ENCODE measurements at places on chromosomes 1 and 21.

- DNase-seq = no peak
These were observed 30.3 kb upstream of the C1QA start for GRCh38 chr1:22606161-22606560.

GRCh38 chr1:77830946-77831345 lies 51.5 kb downstream of the MIGA1 start:
- no peak for DNase-seq

- DNase-seq = no peak
These were observed 210.6 kb upstream of the ADGRL2 start for GRCh38 chr1:81590171-81590570.

DNA sequence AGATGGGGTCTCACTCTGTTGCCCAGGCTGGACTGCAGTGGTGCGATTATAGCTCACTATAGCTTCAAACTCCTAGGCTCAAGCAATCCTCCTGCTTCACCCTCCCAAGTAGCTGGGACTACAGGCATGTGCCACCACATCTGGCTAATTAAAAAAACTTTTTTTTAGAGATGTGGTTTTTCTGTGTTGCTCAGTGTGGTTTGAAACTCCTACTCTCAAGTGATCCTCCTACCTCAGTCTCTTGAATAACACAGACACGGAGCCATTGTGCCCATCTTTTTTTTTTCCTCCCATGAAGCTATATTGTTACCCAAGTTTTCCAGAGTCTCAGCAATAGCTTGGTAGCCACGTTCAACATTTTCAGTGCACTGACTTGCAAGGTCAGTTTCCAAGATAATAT lies 2.7 kb downstream of the GIPC2 start:
- no peak for DNase-seq

- no peak for DNase-seq
These were observed 87.7 kb downstream of the OLFM3 start for GRCh38 chr1:101908980-101909379.

DNA sequence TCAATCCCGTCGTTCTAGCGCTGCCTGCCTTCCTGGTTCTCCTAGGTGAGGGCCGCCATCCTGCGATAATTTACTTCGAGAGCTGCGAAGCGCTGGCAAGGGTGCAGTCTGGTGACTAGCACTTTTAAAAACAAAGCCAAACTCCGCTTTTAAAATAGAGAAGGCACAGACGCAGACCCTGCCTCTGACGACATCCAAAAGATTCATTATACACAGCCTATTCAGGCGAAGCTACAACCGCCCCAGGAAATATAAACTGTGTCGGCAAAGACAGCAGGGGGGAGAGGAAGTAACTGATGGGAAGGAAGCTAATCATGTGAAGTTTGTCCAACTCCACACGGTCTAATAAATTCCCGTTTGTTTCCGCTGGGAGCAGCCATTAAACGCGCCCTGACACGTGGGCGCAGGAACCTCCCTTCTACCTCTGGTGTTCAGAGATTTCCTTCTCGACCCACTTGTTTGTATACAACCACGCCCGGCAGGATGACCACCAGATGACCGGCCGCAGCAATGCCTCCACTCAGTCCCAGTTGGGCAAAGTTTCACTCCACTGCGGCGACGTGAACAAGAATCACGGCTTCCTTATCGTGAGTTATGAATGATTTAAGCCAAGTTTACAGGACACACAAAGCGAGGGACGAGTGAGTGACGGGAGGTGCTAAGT lies 1.3 kb downstream of the GNG12 start:
- DNase-seq = peak; percentile 40

DNA sequence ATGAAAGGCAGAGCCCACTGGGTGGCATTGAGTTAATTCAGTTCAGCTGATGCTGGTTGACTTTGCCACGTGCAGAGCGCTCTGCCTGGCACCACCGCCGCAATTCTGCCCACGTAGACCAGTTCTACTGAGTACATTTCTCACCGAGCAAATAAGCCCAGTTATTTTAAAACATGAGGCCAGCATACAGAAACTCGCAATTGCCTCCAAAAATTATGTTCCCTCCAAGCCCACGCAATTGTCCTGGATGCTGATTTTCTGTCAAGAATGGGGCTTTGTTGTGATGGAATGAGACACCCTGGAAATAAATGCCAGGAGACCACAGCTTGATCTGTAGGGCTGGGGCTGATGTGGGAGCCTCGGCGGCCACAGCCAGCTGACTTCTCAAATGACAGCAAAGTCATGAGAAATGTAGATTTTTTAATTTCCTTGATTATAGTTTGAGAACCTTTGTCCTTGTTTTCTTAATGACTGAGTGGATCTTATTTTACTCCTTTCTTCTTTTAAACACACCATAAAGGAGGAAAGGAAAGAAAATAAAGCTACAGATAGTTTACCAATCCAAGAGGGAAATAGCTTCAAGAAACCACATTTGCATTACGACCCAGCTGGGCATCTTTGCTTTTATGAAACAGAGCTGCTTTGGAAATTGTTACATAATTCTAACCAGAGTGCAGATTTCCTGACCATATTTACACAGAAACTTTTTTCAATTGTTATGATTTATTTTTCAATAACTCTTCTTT lies 11.6 kb upstream of the PARP1 start:
- no peak for DNase-seq

DNA sequence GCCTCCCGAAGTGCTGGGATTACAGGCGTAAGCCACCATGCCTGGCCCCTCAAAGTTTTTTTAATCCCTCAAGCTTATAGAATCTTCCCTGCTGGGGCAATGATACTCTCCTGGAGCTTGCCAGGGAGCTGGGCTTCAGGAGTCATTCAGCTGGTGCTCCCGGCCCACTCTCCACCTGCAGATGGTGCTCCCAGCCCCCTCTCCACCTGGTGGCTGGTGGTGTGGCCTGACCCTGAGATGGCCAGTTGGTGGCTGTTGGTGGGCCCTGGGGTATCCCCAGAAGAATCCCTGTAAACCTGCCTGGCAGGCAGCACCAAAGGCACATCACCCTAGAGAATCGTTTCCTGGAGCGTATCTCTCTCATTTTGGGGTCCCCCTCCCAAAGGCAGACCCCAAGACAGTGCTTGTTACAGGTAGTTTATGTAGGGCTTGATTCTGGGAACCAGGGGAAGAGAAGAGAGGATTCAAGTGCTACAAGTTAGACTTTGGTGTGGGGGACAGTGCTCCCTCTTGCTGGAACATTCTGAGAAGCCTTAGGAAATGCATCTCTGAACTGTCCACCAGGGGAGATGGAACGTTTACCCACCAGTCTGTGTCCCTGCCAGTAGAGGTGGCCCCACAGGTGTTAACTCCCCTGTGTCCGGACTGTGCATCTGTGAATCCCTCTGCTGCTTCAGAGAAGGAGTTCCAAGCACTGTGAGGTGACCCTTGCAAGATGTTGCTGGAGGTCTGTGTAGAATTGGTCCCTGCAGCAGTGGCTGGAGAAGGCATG lies 29.1 kb upstream of the ACTL8 start:
- no peak for DNase-seq

GRCh38 chr1:100810360-100810759 lies 84.3 kb downstream of the EXTL2 start:
- DNase-seq = no peak

DNA sequence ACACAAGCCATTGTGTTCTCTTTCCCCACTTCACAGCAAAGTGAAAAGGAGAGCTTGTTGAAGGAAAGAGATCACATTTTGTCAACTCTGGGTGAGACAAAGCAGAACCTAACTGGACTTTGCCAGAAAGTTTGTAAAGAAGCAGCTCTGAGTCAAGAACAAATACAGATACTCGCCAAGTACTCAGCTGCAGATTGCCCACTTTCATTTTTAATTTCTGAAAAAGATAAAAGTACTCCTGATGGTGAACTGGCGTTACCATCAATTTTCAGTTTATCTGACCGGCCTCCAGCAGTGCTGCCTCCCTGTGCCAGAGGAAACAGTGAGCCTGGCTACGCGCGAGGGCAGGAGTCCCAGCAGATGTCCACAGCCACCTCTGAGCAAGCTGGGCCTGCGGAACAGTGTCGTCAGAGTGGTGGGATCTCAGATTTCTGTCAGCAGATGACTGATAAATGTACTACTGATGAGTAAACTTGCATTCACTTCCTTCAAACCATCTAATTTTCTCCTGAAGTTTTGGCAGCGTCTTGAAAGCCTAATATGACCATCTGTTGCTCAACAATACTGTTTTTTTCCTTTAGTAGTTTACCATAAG lies 43.7 kb downstream of the BACH1 start:
- no peak for DNase-seq

DNA sequence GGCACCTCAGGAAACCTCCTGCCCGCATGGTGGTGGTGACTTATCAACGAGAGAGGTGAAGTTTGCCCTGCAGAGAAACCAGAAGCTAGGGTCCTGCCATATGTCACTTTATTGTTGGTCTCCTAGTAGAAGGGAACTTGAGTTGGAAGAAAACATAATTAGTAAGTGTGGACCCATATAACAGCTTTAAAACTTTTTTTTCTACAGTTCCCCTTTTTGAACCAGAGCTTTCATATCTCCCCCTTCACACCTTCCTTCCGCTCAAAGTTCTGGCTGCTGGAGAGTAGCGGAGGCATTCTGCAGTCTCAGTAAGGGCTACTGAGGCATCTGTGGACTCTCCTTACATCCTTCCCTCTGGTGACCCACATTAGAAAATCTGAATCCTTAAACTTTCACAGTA lies 48.9 kb downstream of the PHC2 start:
- DNase-seq = no peak

GRCh38 chr1:51518033-51518585 lies 957 bp downstream of the EPS15 start:
- no peak for DNase-seq

- no peak for DNase-seq
These were observed 46.6 kb upstream of the RGS2 start for GRCh38 chr1:192762265-192762664.

- no peak for DNase-seq
These were observed 43.2 kb upstream of the ACTL8 start for GRCh38 chr1:17711941-17712340.

DNA sequence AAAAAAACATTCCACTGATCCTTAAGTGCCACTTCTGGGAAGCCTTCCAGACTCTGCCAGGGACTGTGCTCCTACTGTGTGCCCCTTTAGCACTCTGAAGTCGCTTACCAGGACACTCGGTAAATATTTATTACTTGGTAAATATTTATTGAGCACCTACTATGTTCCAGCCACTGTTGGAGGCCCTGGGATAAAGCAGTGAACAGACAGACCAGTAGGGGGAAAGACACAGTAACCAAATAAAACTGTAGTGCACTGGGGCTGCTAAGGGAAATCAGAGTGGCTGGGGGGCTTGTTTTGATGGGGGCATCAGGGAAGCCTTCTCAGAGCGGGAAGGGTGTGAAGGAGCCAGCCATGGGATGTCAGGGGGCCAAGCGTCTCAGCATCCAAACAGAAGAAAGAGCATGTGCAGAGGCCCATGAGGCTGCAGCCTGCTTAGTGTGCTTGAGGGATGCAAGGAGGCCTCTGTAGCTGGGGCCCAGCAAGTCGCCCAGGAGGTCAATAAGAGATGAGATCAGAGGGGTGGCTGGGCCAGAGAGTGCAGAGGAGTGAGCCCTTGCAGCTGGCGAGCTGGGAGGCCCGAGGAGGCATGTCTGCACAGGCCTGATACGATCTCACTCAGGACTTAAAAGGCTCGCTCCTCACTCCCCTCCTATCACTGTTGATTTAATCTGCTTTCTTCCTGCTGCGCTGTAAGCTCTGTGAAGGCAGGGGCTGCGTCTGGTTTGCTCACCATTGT lies 28.6 kb downstream of the KAZN start:
- no peak for DNase-seq

DNA sequence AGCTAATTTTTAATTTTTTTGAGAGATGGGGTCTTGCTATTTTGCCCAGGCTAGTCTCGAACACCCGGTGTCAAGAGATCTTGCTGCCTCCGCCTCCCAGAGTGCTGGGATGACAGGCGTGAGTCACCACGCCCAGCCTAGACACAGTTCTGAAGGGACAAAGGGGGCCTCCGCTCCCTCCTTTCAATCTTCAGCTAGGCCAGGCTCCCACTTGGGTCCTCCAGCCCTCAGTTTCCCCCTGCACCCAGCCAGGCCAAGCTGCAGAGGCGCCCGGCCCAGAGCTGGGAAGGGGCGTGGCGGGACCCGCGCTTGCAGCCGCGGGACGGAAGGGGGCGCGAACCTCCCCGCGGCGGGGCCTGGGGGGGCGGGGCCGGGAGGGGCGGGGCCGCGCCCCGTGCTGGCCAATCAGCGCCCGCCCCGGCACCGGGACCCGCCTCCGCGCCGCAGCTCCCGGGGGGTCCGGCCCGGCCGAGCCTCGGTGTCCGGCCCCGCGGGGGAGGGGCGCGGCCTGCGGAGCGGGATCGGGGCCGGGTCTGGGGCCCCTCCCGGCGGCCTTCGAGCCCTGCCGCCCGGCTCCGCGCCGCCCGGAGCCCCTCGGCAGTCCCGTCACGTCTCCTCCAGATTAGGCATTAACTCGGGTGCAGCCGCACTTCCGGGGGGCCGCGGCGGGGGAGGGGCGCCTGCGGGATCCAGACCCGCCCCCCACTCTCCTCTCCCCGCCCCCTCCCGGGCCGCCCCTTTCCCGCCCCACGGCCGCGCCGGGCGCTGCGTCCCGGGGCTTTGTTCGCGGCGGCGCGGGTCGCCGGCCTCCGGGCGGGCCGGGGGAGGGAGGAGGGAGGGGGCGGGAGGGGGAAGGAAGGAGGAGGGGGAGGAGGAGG lies 559 bp upstream of the AGRN start:
- peak; percentile 61 for DNase-seq

DNA sequence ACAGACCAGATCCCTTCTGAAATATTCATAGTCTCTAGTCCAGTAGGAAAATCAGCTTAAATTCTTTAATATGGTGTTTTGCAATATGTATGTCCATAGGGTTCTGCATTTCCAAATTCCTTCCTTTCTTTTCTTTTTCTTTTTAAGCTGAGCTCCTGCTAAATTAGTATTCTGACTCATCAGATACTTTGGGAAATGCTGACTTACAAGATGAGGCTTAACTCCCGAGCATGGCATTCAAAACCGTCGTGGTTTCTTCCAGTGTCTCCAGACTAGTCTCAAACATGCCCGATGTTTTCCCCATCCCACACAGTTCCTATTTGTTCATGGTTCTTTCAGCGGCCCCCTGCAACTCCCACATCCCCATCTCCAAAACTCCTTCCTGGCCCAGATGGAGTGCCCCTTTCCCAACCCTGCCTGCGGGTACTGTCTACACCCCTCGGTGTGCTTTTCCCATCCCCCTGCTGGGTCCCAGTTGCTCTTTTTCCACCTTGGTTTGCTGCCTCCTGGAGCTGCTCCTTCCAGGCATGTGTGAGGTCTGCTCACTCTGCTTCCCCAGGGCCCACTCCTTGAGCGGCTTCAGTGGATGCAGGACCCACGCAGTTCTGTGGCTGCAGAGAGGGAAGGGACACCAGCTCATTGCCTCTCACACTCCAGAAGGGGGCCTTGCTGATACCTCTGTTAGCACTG lies 19.5 kb upstream of the ETV3 start:
- no peak for DNase-seq

DNA sequence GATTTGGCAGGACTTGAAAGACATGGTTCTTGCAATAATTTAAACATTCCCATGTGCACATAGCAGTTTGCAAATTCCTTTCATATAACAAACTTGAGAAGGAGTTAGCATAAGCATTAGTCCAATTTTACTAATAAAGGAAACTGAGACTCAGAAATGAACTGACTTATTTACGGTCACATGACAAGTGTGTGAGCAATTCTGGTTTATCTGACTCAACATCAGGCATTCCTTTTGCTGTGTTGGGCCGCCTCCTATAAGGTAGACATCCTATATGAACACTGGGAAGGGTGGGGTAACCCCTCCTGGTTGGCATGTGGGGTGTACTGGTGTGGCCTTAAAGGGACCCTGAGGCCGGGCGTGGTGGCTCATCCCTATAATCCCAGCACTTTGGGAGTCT lies 8.5 kb upstream of the CPT2 start:
- DNase-seq = no peak

Data from HCT116 (cell line).